ENCODE measurements at places on chromosomes 12 and 14.
A peak's percentile ranks its signal among the peaks of the same experiment; 100 is the strongest.

- DNase-seq = peak; percentile 36
Measured at GRCh38 chr12:54390668-54391551, 6.4 kb upstream of the ZNF385A start.

GRCh38 chr12:109786799-109787198 is 46.4 kb downstream of the TRPV4 start:
- no peak for DNase-seq

DNA sequence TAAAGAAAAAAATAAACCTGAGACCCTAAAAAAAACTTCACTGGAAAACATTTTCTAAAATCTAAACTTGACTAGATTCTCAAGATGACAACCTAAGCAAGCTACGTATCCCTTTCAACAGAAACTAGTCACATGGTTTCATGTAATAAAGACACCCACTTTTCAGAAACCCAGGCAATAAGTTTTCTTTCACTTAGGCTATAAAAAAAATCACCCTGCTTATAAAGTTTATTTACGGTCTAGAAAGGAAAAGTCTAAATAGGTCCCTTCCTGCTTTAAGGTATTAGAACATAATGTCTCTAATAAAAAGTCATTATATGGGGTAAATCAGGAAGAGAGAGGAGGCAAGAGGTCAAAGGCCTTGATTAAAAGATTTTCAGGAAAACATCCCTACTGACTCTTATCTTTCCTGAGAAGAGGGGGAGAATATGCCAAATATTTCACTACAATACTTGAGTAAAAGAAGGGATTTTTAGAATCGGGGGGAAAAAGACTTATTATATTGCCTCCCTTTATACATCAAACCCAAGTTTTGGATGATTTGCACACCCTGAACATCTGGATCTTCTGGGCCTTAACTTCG is 9.5 kb downstream of the CLIP1 start:
- DNase-seq = no peak

DNA sequence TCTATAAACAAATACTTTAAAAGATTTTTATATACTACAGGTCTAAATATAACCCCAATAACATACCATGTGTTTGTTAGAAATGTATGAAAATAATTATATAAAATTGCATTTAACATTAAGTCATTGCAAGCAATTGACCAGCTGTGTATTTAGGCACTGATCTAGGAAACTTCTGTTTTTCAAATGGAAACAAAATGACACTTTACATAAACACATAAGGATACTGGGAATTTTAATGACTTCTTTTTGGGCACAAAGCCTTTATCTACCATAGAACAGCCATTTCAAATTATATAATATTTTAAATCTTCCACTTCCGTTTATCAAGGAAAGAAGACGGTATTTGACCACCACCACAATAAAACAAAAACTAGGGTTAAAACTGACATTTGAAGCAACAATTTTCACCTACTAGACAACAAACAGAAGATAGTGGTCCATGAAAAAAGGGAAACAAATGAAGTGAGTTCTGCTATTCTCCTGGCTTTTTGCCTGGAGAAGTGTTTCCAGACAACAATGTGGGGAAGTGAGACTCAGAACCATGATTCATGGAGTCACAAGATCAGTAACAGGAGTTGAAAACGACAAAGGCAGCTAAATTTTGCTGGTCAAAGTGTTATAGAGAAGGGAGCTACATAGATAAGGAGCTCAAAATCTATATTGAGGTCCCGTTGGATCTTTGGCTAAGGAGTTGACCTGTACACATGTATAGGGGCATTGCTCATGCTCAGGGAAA is 475.1 kb downstream of the TRHDE start:
- no peak for DNase-seq

DNA sequence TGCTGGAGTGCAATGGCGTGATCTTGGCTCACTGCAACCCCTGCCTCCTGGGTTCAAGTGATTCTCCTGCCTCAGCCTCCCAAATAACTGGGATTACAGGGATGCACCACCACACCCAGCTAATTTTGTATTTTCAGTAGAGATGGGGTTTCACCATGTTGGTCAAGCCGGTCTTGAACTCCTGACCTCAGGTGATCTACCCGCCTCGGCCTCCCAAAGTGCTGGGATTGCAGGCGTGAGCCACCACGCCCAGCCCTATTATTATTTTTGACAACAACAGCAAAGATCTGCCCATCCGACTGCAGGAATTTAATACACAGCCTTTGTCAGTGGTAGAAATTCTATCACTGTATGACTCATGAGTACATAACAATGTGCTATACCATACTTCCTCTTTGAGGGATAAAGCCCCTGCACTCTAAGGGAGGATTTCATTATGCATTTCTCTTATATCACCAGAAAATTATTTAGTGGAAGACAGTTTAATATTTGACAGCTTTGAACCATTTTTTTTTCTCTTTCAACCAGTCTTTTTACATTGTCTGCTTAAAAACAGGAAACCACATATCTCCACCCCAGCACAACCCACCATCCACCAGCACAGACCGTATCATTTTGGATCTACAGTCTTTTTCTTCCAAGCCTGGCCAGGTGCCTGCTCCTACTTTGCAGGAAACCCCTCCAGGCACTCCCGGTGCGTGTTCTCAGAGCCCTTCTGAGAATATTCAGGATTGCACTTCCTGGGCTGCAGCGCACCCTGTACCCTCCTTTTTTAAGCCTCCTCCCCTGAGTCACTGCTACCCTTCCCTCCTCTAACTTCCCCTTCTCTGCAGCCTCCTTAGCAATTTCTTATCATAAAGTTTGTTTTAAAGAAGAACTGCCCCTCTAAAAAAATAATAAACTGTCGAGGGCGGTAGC is 594 bp downstream of the ARHGDIB start:
- no peak for DNase-seq

DNA sequence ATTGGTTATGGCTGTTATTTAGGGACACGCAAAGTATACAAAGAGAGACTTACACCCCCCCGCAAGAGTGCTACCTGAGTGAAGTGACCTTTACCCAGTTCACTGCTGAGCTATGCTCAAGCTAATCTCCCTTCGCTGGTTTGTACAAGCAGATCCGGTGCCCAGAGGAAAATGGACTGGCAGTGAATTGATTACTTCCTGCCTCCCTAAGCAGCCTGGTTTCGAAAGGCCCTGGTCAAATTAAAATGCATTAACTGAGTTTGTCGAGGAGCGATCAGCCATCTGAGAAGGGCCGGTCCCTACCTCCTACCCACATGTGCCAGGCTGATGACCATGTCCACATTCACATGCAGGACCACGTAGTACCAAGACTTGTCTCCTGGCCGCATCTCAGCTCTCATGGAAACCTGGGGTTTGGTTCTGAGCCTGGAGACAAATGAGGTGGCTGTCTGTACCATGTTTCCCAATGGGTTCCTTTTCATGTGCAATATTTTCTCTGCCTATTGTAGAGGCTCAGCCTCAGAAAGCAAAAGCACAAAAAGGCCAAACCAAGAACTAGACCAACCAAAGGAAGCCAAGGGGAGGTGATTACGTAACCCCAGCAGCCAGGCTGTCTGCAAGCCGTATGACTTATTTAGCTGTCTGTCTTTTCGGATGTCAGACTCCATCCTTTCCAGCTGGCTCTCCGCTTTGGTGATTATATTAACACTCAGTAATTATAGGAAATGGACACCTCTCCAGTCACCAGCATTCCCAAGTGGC is 284.7 kb upstream of the PWP1 start:
- DNase-seq = no peak

GRCh38 chr12:43969882-43970281 is 134.0 kb downstream of the TMEM117 start:
- no peak for DNase-seq

GRCh38 chr14:90168425-90169105 is 87.8 kb upstream of the PSMC1 start:
- DNase-seq = no peak
